ENCODE measurements at places on chromosomes 5 and 9. TPM values are rescaled to one million over a fixed set of nuclear protein-coding genes. Genes with fewer than 3 reads are reported as not detected.

The TAS2R1 gene
- not detected for polyA plus RNA-seq

DNA sequence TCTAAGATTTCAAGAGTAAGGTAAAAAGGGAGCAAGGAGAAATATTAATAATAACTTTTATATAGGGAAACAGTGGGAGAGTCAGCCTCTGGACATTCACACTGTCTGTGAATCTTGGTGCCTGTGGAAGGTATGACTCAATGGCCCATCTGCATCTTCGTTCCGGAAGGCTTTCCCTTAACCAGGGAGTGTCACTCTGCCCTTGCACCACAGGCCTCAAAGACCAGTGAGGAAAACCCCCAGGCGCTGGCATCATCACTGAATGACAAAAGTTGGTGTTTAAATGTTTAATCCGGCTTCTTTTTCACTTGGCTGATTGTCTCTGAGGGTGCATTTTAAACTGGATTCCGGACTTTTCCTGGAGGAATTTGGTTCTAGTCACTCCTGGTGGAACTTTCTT, 522.4 kb upstream of the TLE4 start:
- DNase-seq, result no peak

GRCh38 chr5:57442080-57442839, 40.4 kb downstream of the ACTBL2 start:
- no peak for DNase-seq

DNA sequence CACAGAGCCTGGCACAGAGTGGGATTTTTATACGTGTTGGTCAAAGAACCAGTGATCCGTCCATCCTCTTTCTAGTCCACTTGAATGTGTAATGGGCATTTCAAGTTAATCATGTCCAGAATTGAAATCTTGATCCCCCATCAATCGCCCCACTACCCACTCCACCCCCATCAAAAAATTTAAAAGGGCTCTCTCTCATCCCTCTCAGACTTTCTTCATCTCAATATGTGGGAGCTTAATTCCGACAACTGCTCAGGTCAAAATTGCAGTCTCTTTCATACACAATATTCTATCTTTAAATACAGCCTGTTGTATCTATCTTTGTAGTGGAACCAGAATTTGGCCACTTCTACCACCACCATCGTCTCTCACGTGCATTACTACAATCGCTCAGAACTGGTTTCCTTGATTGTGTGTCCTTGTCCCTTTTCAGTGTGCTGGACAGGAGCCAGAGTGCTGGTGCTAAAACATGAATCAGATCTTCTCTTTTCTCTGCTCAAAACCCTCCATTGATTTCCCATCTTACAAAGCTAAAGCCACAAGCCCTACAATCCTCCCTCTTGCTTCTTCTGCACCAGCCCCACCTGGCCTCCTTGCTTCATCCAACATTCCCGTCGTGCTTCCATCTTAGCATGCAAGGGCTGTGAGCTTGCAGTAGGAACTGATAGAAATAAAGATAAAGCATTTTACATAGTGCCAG, 786 bp upstream of the KIF3A start:
- DNase-seq, result no peak

The MSMP gene
- polyA plus RNA-seq, result not detected

The CCDC192 gene
- polyA plus RNA-seq, result not detected

DNA sequence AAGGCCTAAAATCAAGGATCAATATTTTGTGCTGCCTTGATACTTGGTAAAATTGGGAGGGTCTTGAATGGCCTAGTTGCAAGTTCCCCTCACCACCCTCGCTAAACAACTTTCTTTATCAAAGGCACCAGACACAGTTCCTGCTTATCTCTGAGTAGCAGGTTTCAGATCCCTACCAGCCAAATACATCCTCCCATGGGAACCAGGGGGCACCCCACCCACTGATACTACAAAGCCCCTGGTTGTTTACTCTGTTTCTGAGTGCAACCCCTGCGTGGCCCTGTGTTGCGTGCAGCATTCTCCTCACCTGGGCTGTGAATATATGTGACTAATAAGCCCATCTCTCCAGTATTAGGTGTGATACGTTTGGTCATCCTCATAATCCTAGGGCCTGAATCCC, 314.9 kb downstream of the DRD1 start:
- DNase-seq, result no peak

DNA sequence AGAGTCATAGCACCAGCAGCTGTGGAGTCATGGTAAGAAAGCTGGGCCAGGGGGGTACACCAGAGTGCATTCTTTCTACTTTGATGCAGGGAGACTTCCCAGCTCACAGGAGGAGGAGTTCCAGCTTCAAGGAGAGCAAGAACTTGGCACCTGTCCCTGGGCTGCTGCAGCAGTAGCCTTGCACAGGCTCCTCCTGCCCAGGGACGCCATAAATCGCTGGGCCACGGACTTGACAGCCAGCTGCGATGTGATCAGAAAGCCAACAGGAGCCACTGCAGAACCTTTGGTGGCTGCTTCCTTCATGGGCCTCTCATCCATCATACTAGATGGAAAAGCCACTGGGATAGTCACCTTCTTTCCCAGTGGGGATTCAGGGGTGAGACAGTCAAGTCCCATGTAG, 234.7 kb downstream of the NMUR2 start:
- DNase-seq, result no peak

- DNase-seq, result no peak
Measured at GRCh38 chr5:77239126-77239741, 28.8 kb downstream of the PDE8B start.

- DNase-seq, result peak; percentile 44
Measured at GRCh38 chr5:135191084-135191826, 157.2 kb upstream of the PITX1 start.

GRCh38 chr9:108511307-108511706, 344.5 kb downstream of the ACTL7B start:
- DNase-seq, result no peak

- DNase-seq, result no peak
Measured at GRCh38 chr5:28313321-28313951, 1275.0 kb upstream of the CDH9 start.

DNA sequence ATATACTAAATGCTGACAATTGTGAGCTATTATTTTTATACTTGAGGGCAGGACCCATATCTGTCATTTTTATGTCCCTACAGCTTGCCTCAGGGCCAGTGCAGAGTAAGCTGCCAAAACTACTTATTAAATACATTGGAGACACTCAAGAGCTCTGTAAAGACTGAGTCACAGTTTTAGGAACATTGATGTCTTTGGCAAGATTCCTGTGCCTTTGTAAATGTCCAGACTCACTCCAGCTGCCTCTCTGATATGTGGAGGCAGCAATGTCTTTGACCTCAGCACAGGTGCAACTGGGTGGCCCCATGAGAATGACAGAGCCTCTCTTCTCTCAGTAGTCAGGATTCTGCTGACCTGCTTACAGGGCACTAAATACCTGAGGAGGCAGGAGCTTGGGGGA, 363.2 kb downstream of the OSTF1 start:
- no peak for DNase-seq

GRCh38 chr9:133107961-133108793, 12.9 kb downstream of the RALGDS start:
- peak; percentile 3 for DNase-seq

The ISOC1 gene
- 23.6 TPM for polyA plus RNA-seq

DNA sequence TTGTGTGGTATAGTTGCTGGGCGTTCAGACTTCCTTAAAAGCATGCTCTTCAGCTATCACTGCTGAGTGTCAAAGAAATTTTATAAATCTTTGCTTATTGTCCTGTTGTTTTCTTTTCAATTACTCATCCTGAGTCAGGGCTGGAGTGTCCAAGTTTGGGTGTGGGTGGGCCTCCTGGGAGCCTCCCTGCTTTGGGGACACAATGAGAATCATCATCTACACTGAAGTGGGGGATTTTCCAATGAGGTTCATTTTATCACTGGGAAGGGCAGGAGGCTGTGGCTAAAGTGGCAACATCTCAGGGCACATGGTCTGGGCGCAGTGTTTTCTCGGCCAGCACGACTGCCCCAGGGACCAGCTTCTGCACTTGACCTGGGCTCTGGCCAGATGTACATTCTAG, 19.5 kb downstream of the GFPT2 start:
- DNase-seq, result no peak

GRCh38 chr5:6190838-6191237, 187.5 kb downstream of the MED10 start:
- DNase-seq, result no peak

DNA sequence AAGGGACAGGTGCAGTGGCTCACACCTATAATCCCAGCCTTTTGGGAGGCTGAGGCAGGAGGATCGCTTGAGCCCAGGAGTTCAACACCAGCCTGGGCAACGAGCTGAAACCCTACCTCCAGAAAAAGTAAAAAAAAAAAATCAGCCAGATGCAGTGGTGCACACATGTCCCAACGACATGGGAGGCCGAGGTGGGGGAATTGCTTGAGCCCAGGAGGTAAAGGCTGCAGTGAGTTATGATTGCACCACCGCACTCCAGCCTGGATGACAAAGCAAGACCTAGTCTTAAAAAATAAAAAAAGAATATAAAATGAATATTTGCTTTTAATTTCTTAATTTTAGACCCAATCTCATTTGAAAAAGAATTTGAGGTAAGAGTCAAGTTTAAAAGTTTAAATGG, 143.5 kb downstream of the LPAR1 start:
- no peak for DNase-seq

The EQTN gene
- polyA plus RNA-seq, result not detected

The DNAI1 gene
- not detected for polyA plus RNA-seq

The ANKRD18B gene
- polyA plus RNA-seq, result not detected

GRCh38 chr5:159992566-159992965, 16.4 kb upstream of the TTC1 start:
- DNase-seq, result no peak

DNA sequence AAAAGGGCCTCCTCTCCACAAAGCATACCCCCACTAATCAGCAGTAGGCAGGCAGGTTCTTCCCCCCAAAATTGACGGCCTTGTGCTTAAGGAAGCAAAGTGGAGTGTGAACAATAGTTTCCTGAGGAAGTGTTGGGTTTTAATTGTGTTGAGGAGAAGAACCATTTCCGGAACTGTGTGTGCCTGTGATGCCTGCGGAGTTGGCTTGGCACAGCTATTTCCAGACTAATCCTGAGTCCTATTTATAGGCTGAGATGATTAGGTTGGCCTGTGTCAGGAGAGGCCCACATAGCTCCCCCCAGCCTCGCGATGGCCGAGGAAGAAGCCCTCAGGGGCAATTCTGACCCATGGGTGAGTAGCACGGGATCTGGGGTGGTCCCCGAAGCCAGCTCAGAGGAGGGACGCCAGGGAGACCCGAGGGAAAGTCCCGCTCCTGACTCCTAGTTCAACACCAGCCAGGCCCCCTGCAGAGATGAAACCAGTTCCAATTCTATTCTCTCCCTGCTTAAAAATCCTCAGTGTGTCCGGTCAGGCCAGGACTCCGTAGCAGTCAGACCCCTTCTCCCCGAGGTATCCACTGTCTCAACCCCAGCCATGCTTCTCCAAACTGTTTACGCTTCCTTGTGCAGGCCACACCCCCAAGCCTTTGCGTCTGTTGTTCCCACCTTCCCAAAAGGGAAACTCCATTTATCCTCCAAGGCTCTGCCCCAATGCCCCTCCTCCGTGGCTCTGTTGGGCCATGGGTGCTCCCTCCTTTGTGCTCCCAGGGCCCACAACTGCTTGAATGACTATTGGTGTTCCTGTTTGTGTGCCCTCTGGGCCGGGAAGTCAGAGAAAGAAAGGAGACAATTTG, 18.1 kb downstream of the GSN start:
- no peak for DNase-seq

DNA sequence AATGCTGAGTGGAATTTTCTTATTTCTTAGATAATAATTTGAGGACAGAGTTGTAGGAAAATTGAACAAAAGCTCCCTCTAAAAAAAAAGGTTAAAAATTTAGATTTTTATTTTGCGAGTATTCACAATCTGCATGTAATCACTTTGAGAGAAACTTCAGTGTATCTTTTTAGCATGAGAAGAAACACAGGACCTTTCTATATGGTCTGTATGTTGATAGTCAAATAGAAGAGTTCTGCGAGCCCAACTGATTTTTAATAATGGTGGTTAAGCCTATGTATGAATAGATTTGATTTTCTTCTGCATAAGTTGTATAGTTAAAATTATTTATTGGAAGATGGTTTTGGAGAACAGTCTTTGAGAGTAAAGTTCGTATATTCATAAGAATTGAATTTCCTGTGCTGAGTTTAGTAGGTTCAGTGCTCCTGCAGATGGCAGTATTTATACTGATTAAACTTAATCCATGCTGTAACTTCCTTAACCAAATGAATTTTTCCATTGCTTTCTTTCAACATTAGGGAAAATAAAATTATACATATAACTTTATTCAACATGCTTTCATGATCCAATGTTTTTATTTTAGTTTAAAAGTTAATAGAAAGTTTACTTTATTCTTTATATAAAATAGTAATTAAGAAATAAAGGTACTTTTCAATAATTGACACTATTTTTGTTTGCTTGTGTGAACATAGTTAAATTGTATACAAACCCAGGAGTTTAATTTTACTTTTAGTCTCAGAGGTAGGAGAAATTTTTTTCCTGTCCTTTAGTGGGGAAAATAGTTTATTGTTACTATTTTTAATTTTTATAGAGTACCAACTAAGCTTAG, 19.6 kb downstream of the TCERG1 start:
- no peak for DNase-seq

The RAB14 gene
- polyA plus RNA-seq, result 38.7 TPM

- DNase-seq, result no peak
Measured at GRCh38 chr9:95791286-95791685, 84.2 kb upstream of the ERCC6L2 start.

- no peak for DNase-seq
Measured at GRCh38 chr9:78971540-78971939, 600.2 kb upstream of the TLE4 start.

DNA sequence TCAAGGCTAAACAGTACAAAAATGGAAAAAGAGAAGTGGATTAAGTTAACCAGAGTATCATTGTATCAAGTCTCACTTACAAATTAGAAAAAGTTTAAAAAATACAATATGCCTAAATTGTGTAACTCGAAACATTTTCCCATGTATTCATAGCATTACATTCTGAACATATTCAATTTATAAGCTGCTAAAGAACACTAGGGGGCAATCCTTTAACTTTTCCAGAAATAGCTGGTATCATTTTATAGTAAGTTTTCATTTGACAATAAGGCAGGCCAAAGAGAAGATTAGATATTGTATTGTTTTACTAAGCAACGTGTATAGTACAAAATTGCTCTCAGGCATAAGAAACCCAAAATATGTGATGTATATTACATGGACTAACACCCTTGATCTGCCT, 234.6 kb downstream of the ADGRV1 start:
- DNase-seq, result no peak

DNA sequence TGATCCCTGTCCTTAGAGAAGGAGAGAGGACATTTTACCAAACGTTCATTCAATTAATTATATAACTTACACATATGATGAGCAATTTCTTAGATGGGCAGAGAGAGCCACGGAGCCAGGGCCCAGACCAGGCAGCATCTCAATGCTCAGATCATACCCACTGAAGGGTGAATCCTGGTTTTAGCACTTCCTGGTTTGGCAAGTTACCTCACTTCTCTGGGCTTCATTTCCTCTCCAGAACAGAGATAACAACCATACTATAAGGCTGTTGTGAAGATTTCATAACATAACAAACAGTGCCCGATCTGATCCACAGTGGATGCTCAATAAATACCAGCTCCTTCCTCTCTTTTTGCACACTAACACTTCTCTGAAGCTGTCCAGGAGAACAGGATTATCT, 271.1 kb downstream of the DENND1A start:
- no peak for DNase-seq

- DNase-seq, result no peak
Measured at GRCh38 chr5:149412783-149413476, 33.8 kb upstream of the IL17B start.

- no peak for DNase-seq
Measured at GRCh38 chr5:104763216-104763615, 1200.6 kb upstream of the NUDT12 start.
